ENCODE measurements at places on chromosomes 12 and 14.

DNA sequence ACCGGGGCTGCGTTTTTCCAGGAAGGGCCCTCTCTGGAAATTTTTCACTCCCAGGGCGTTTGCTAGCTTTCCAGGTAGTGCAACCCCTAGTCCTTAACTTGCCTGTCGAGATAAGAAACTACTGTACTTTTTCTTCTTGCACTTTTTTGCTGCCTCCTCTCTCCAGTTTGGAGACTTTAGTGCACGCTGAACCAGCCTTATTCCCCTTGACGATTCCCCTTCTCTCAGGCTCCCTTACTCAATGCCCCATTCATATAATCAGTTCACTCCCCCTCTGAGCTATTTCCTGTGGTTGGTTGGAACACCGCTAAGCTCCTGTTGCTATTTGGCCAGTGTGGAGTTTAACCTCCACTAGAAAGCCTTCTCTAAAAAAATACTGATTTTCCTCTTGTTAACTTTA lies 682 bp downstream of the CREBL2 start:
- DNase-seq: no peak

GRCh38 chr14:60151715-60152114 lies 13.5 kb downstream of the DHRS7 start:
- peak; percentile 36 for DNase-seq

DNA sequence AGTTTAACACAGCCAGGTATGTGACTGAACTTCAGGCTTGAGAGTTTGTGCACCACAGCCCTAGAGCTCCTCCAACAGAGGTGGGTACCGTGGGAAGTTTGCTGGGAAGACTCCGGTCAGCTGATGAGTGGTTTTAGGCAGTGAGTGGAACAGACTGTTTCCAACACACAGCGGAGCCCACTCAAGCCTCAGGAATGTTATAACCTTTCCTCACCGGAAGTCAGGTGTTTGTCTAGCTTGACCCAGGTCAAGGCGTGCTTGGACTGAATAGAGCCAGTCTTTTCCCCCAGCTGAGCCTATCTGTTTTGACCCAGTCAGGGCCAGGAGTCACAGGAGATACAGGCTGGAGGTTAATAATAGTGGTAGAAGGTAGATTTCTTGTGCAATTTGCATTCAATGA lies 138.4 kb upstream of the PARP11 start:
- no peak for DNase-seq

GRCh38 chr12:41903014-41903708 lies 241.5 kb downstream of the GXYLT1 start:
- no peak for DNase-seq

DNA sequence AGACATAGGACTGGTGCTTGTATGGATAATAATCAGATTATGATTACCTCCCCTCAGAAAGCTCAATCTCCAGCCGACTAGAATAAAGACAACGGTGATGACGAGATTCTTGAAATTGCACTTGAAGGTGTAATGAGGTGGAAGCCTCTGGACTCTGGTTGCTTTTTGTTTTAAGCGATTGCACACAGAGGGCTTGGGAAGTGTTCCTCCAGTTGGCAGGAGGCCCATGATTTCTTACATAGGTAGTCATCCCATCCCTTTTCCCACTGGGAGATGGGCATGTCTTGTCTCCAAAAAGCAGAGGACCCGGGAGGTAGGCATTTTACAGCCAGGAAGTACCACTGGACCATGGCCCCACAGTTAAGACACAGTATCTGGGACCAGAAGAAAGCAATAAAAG lies 165.7 kb upstream of the FKBP4 start:
- no peak for DNase-seq

GRCh38 chr14:34629344-34629656 lies 648 bp downstream of the SNX6 start:
- no peak for DNase-seq

DNA sequence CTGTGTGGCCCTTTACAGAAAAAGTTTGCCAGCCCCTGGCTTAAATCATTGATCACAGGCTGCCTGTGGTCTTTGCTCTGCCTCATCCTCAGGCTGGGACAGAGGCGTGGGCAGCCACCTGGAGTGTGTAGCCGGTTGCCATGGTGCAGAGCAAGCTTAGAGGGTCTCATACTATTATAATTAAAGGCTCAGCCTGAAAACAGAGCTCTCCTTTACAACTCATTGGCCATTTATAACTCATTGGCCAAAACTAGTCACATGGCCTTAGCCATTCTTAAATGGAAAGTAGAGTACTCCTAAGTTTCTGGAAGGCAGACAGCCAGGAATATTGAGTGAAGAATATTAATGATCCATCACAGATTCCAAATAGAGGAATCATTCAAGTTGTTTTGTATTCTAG lies 3.0 kb downstream of the HSP90B1 start:
- DNase-seq: no peak

DNA sequence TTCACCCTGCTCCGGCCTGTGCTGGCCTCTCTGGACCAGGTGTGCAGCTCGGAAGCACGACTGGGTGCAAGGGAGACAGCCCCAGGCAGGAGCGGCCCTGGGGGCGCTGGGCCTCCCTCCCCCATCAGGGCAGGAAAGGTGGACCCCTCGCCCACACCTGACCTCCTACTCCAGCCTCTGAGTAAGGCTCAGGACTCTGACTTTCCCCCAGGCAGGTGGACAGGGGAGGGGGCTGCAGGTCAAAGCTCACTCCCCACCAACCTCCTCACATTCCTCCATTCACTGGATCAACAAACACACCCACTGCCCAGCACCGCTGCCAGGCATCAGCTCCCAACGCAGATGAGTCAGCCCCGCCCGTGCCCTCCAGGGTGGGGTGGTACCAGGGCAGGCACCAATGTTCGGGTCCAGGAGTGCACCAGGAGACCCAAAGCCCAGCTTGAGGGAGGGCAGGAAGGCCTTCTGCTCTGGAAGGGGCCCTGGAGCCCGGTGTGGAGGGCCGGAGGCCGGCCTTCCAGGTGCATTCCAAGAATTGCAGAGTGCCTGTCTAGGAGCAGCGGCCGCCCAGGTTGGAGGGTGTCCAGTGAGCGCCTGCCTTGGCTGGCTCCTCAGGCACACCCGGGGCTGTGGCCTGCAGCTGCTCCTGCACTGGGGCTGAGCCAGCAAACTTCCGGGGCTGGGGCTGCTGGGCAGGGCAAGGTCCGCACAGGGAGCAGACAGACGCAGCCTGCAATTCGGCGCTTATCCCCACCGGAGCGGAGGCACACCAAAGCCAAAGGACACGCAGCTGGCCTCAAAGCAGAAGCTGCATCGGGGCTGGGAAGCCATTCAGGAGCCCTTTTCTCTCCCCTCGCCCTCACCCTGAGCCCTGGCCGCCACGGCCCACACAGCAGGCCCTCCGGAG lies 1.6 kb upstream of the INF2 start:
- DNase-seq: no peak

DNA sequence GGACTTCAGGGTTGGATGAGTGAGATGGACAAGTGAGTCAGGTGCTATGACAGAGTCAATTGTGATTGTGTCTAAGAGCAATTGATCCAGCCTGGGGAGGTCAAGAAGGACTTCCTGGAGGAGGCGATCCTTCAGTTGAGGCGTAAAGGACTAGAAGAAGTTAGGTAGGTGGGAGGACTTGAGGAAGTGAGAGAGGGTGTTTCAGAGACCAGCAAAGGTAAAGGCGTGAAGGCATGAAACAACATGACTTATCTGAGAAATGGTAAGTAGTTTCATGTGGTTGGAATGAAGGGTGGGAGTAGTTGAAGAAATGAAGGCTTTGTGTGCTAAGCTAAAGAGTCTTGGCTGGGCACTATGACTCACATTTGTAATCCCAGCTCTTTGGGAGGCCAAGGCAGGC lies 48.9 kb upstream of the PPP1CC start:
- no peak for DNase-seq

DNA sequence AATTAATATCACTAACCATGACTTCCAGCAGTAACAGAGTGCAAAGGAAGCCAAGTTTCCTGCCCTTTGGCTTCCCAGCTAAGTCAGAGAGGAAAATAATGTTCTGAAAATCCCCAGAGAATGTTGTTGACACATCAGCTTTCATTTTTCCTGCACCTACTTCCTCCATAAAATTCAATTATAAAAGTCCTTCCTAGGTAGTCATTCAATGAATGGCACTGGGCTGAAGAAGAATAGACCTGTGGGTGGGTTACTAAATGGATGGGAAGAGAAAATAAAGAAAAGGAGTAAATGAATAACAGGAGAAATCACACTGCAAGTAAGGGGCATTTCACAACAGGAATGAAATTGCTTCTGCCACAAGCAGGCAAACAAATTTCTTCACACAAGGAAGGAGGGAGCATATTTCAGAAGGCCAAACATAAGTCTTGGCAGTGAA lies 73.2 kb upstream of the MDM1 start:
- DNase-seq: no peak

DNA sequence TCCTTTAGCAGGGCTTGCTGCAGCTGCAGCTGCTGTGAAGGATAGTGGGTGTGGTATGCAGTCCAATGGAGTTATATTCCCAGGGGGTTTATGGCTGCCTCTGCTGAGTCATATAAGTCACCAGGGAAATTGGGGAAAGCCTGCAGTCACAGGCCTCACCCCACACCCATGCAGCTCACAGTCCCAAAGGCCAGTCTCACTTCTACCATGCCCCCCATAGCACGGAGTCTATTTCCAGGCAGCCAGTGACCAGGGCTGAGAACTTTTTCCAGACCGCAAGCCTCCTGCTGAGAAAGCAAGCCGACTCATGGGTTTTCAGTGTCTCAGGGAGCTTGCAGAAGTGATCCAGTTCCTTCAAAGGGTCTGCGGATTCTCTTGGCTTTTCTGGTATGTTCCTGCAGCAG lies 322.4 kb upstream of the CLEC14A start:
- no peak for DNase-seq

DNA sequence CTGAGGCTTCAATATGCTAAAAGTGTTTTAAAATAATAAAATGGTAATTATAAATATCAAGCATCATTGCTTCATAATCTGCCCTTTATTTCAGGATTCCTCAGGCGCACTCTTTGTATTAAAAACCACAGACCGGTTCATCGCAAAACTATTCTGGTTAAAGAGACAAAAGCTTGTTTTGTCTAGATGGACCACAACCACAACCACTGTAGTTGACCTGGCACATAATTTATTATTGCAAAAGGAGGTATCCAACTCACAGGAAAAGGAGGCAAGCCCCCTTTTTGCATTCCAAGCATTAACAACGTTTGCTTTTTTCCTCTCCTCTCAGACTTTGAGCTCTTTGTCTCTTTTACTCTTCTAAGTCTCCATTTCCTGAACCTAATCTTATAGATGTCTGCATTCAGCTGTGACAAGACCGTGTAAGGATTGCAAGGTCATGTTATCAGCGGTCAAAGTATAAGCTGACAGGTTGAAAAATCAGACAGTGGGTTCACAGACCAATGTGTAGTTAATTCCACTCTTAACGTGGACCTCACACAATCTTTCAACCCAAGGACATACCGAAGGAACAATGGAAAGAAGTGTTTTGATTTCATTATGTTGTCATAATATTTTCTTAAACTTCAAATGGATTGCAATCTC lies 1057.6 kb downstream of the GALC start:
- no peak for DNase-seq

- no peak for DNase-seq
Observed at GRCh38 chr14:104120281-104120741, 18.1 kb upstream of the KIF26A start.

DNA sequence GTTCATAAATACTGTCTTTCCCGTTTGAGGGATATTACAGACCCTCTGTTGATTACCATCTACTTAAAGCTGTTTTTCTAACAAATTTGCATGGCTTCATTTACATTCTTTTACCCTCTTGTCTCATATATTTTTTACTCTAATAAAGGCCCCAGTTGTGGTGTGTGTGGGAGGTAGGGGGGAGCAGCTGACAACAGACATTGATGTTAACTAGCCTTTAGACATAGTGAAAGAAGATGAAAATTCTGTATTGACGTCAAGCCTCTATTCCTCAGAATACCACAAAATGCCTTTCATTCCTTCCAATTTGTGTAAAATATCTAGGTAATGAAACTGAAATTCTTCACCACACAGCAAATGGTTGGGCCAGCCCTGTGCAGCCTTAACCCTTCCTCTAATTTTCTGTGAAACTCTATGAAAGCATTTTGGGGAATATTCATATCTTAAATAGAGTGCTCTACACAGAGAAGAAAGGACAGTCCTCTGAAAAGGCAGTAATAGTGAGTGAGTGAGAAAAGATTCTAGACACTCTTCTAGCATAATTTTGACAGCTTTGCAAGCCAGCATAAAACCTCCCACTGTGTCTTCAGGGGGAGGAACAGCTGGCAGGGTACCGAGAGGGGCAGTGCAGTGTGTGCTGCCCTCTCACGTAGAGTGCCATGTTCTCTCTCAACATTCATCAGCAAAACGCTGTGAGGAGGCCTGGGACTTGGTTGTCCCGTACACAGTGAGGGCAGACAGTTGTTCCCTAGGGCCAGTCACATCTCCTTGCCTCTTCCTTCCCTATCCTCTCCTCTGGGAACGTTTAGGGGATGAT lies 20.1 kb upstream of the CERS5 start:
- peak; percentile 17 for DNase-seq

GRCh38 chr14:22885975-22886374 lies 3.0 kb downstream of the REM2 start:
- no peak for DNase-seq

DNA sequence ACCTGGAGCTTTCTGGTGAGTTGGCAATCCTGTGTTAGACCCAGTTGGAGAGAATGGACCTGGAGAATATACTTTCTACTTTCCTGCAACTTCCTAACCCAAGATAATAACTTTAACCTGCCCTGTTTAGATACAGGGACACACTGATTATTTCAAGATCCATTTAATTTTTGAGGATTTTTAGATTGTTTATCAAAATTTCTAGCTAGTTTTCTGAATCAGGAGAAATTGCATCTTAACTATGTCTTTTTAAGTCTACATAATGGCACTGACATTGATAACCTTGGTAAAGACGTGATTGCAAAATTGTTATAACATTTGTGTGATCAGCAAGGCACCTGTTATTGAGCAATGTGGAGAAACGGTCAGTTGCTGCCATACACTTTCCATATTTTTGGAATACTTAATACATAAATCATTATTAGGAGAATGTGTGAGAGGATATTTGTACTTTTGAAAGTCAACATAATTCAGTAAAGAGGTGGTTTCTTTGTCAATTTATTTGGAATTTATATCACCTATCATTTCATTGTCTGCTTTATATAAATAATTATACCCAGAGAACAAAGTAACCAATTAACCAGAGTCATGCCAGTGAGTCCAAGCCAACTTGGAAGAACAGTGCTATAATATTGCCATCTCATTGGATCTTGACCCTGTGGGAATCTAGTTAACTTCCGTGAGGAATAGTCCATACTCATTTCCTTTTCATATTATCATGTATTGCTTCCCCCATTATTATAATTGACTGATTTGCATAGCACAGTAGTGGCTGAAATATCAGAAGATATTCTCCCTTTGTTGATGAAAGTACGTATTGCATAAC lies 28.4 kb downstream of the NFYB start:
- no peak for DNase-seq

DNA sequence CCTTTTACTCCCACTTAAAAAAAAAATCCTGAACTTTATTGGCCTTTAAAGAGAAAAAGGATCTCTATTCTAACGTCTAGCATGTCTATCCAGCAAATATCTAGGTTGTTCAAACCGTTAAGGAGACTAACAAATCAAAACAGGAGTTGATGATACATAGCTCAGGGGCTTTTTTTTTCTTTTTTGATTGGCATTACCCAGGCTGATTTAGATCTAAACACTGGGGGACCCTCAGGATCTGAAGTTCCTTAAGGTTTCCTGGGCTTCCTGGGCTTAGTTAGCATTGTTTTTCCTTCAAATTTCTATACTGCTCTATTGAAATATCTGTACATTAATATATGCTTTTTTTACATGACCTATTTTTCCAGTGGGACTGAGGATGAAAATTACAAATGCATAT lies 42.3 kb downstream of the EFCAB11 start:
- DNase-seq: no peak

- DNase-seq: no peak
Observed at GRCh38 chr14:61813096-61813606, 50.9 kb downstream of the SNAPC1 start.

GRCh38 chr12:3752741-3753486 lies at the start of gene CRACR2A:
Gene CRACR2A (minus strand): TSS chr12:3753109. CDS start chr12:3696999, 56,110 bp downstream.
- DNase-seq: peak; percentile 74

All from stimulated activated CD4-positive, alpha-beta T cell treated with anti-CD3 and anti-CD28 coated beads, TNF-alpha, amount 100 ng/mL, for 24 hours (primary cell).